ENCODE measurements at places on chromosomes 6 and 20.

GRCh38 chr20:13024596-13024995 is 15.8 kb downstream of the SPTLC3 start:
- no peak for DNase-seq

DNA sequence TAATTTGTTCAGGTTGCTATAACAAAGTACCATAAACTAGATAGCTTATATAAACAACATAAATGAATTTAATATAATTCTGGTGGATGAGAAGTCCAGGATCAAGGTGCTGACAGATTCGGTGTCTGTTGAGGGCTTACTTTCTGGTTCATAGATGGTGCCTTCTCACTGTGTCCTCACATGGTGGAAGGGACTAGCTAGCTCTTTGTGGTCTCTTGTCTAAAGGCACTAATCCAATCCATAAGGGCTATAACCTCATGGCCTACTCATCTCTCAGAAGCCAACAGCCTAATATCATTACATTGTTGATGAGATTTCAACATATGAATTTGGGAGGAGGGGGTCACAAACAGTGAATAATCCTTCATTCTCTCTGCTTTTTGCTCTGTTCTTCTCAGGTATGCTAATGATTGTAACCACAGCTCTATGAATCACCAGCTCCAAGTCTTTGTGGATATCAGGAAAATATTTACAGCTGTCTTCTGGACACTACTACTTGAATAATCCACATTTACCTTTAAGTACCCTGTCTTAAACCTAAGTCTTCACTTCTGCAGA is 122.3 kb downstream of the NKAIN2 start:
- DNase-seq: no peak

- DNase-seq: no peak
These were observed 6.5 kb downstream of the C20orf202 start for GRCh38 chr20:1209447-1210387.

- no peak for DNase-seq
These were observed 130.0 kb upstream of the SGK1 start for GRCh38 chr6:134447883-134448387.

DNA sequence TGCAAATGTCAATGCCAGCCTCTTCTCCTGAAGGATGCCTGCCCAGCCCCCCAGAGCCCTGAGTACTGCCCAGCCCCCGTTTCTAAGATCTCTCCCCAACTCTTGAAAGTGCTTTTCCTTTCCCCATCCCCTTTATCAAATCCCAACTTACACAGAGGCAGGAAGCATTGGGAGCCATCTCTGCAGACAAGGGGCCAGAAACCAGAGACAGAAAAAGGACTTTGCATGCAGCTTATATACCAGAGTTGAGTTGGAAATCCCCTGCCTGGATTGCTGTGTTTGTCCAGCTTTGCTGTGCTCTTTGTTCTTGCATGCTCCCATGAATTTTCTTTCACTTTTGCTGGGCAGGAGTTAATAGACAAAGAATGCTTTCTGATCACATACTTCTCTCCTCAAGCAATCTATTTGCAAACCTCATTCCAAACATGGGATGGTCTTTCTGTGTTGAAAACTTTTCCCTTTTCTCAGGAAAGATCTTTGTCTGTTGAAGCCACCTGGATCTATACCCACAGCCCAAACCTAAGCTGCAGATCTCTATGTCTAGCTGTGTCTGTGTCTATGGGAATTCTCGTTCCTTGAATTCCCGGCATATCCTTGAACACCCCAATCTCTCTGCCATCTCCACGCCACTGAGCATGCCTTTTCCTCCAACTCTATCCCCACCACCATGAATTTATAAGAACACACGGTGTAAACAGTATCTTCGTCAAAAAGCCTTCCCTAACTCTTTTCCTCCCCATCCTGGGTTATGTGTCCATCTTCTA is at the start of gene UBD:
UBD (minus strand) TSS at position 209 of the 764 bp plus-strand sequence; CDS start at position 178, 31 bp downstream.
- DNase-seq: no peak

DNA sequence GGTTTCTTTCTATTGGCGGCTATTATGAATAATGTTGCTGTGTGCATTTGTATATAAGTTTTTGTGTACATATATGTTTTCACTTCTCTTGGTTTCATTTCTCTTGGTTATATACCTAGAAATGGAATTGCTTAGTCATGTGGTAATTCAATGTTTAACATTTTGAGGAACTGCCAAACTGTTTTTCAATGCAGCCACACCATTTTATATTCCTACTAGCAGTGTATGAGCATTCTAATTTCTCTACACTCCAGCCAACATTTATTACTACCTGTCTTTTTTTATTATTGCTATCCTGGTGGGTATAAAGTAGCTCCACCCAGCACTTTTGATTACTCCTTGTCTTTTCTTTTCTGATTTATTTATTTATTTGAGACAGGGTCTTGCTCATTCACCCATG is 54.8 kb downstream of the PHACTR2 start:
- DNase-seq: no peak

DNA sequence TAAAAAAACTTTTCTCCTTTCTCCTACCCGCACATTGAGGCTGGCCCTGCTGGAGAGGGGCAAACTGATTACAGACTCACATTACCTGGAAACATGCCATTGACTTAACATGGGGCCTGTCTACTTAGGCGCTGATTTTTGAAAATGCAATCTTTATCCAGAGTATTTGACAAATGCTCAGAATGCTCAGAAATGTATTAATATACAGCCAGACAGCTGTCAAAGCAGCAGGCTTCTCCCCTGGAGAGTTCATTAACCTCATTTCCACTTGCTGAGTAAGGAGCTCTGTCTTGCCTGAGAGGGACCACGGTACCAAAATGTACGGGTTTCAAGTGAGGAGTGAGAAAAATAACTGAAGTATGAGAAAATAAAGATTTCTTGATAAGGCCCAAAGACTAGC is 95.7 kb downstream of the PAX1 start:
- DNase-seq: no peak

GRCh38 chr6:130138909-130139242 is 83.9 kb downstream of the SAMD3 start:
- no peak for DNase-seq

- no peak for DNase-seq
These were observed 465.3 kb downstream of the CBLN4 start for GRCh38 chr20:55540013-55540412.

DNA sequence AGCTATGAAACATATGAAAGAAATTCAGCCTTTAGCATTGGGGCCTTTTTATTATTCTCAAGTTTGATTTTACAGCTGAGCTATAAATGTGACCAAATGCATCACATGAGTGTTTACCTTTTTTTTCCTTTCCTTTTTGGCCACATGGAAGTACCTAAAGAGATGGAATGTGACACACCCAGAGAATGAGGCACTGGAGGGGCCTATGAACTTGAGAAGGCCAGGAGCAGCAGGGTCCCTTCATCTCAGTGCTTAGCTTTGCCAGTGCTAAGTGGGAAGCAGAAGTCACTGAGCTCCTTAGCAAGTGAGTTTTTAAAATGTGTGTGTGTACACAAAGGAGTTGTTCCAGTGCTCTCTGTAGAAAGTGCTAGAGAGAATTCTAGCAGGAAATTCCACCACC is 44.7 kb downstream of the RREB1 start:
- DNase-seq: no peak

Measured in stimulated activated CD4-positive, alpha-beta T cell treated with anti-CD3 and anti-CD28 coated beads, Interleukin-1b, Interleukin-23, amount 100 ng/mL, for 1 hour (primary cell).